ENCODE measurements at places on chromosomes 13 and 19.

DNA sequence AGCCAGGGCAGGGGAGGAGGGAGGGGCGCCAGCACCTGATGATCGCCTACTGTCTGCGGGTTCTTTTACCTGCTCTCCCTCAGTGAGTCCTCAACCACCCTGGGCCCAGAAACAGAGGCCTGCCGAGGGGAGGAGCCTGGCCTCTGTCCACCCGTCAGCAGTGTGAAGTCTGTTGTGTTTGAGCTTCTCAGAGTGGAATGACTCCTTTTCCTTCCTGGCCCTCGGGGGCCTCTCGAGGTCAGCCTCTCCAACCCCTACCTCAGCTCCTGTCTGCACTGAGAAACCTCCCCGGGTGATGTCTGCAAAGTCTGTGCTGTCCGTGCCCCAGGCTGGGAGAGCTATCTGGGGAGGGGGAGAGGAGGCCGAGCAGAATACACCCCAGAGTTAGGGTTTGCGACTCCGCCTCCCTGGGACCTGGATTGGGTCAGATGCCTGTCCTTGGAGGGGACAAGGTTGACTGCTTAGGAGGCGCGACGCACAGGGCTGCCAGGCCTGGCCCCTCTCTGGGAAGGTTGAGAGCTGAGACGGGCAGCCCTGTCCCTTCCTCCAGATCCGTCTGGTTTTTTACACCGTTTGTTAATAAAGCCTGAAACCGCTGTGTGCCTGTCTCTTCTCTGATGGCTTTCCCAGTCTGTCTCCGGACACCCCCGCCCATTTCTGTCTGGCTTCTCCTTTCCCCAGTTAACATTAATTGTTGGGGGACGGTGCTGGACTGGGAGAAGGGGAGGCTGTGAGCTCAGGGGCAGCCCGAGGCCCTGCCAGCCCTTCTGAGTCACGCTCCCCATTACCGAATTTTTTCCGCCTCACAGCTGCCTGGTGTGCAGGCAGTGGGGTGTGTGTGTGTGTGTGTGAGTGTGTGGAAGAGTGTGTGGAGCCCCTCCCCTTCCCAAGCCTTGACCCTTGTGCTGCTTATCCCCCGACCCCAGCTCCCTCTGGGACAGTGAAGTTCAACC, 989 bp upstream of the SSC5D start:
- peaks cover 10% of the 10 kb centered on the region for H3K4me1 ChIP-seq
- peak overlapping the region; percentile 57 for H3K27ac ChIP-seq
- H3K27me3 ChIP-seq, result no peaks in the 10 kb centered on the region
- no peak for DNase-seq
- no peak overlapping the region for H3K4me3 ChIP-seq
- H3K36me3 ChIP-seq, result no peaks in the 10 kb centered on the region

DNA sequence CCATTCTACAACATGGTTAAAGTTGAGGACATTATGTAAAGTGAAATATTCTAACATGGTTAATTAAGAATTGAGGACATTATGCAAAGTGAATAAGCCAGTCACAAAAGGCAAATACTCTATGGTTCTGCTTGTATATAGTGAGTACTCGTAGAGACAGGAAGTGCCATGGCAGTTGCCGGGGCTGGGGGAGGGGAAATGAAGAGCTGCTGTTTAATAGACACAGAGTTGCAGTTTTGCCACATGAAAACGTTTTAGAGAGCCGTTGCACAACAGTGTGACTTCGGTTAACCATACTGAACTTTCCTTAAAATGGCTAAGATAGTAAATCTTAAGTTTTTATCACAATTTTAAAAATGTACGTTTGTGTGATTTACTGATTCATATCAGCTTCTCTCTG, 176.9 kb downstream of the SHISA2 start:
- H3K4me3 ChIP-seq, result peak overlapping the region; percentile 19
- no peaks in the 10 kb centered on the region for H3K36me3 ChIP-seq
- DNase-seq, result peak; percentile 78
- no peak overlapping the region for H3K27ac ChIP-seq
- H3K4me1 ChIP-seq, result peaks cover 40% of the 10 kb centered on the region

- no peak overlapping the region for H3K4me3 ChIP-seq
- H3K27ac ChIP-seq, result no peak overlapping the region
- DNase-seq, result no peak
- peaks cover 11% of the 10 kb centered on the region for H3K36me3 ChIP-seq
Observed at GRCh38 chr13:60511637-60512036, 114.6 kb downstream of the TDRD3 start.

DNA sequence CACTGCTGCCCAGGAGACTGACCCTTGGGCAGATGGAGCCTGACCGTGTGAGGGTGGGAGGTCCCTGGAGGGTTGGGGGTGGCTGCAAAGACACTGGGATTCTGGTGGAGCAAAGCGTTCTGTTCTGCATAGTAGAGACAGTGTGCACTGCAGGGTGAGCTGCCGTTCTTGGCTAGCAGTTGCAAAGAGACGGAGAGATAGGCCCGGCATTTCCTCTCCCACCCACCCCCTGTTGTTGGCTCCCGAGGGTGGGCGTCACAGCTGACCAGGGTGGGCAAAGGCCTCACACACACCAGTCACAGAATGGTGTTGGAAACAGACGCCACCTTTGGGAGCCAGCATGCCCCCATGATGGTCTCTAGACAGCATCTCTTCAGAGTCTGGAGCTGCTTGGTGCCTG, 11.4 kb downstream of the TMEM255B start:
- H3K36me3 ChIP-seq, result no peaks in the 10 kb centered on the region
- H3K4me3 ChIP-seq, result no peak overlapping the region
- no peak overlapping the region for H3K27ac ChIP-seq

DNA sequence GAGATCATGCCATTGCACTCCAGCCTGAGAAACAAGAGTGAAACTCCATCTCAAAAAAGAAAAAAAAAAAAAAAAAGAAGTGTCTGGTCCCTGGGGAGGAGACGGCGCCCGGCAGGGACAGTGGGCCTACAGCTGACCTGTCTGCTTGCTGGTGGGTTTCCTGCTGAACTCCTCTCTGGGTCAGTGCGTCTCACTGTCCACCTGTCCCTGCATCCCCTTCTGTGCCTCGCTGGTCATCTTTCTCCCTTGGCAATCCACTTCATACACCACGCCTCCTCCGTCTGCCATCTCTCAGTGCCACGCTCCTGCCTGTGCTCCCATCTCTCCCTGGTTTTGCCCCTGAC, 63.4 kb downstream of the ACSBG2 start:
- H3K27ac ChIP-seq, result peak overlapping the region; percentile 69
- H3K4me3 ChIP-seq, result peak overlapping the region; percentile 96
- peaks cover 10% of the 10 kb centered on the region for H3K4me1 ChIP-seq
- no peaks in the 10 kb centered on the region for H3K27me3 ChIP-seq

- H3K27ac ChIP-seq, result no peak overlapping the region
- DNase-seq, result no peak
- no peak overlapping the region for H3K4me3 ChIP-seq
Observed at GRCh38 chr19:23772675-23773063, 14.0 kb upstream of the ZNF681 start.

Measured in CD8-positive, alpha-beta memory T cell (primary cell).